ENCODE measurements at places on chromosomes 12 and 14. TPM values are rescaled to one million over a fixed set of nuclear protein-coding genes. Genes with fewer than 3 reads are reported as not detected.

The FGD6 gene
- 12.2 TPM for polyA plus RNA-seq

The SLC7A8 gene
- 181 TPM for polyA plus RNA-seq

The CLEC4D gene
- 0.03 TPM for polyA plus RNA-seq

The CDH24 gene
- polyA plus RNA-seq = 41.8 TPM

Data from H1 (cell line).